ENCODE measurements at places on chromosomes 6 and 20.

- DNase-seq, result no peak
These were observed 49.3 kb upstream of the IER3 start for GRCh38 chr6:30793521-30794194.

DNA sequence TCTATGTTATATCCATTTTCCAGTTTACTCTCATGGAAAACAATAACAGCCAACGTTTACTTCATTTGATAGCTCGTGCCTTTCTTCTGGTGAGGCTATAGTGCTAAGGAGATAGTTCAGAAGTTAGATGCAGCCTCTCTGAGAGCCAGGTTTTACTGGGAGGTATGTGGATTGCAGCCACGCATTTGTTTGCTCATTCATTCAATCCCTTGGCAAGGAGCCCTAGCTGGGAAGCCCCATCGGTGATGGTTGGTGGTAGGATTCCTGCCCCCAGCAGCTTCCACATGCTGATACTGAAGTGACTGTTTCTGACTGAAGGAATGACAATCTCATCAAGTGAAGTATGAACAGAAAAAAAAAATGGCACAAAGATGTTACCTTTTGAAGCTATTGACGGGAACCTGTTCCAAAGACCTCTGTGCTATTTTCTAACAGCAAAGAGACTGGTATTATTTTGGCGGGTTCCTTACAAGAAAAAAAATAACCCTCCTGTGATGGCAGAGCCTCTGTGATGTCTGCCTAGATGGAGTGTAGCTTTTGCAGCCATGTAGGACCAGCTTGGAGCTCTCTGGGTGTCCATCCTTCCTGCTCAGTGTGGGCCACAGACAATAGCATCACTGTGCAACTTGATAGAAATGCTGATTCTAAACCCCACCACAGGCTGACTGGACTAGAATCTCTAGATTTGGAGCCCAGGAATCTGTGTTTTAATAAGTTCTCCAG, 30.6 kb downstream of the SNAP25 start:
- no peak for DNase-seq

GRCh38 chr20:42895020-42895419, 294.7 kb downstream of the PTPRT start:
- no peak for DNase-seq

- no peak for DNase-seq
These were observed at the start of gene PRICKLE4 for GRCh38 chr6:41780551-41781365. PRICKLE4 (plus strand) TSS chr6:41780782; CDS start chr6:41783474, 2,692 bp downstream.

DNA sequence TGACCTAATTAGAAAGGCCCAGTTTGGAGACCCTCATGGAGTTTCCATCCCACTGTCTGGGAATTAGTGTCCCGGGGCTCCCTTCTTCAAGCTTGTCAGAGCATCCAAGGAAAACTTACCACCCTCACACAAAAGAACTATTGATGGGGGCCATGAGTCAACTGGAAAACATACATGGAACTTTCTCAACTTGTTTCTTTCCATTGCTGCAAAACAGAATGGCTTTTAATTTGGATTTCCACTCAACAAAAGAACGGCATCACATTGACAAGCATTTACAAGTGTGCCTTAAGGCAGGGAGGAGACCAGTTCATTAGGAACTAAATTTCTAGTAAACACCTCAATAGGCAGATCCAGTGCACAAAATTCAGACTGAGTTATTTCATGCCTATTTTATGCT, 289.1 kb upstream of the PREP start:
- DNase-seq, result no peak

- peak; percentile 63 for DNase-seq
These were observed 1.0 kb upstream of the PCIF1 start for GRCh38 chr20:45933266-45934045.

- DNase-seq, result no peak
These were observed 256.7 kb upstream of the RAB32 start for GRCh38 chr6:146286961-146287360.

- DNase-seq, result no peak
These were observed 359.7 kb downstream of the ARHGAP18 start for GRCh38 chr6:129350278-129350677.

- no peak for DNase-seq
These were observed 203.8 kb upstream of the LRFN2 start for GRCh38 chr6:40791004-40791403.

GRCh38 chr20:57883761-57884160, 173.9 kb upstream of the PMEPA1 start:
- DNase-seq, result no peak

- no peak for DNase-seq
These were observed 270.4 kb upstream of the CITED2 start for GRCh38 chr6:139644821-139645220.

DNA sequence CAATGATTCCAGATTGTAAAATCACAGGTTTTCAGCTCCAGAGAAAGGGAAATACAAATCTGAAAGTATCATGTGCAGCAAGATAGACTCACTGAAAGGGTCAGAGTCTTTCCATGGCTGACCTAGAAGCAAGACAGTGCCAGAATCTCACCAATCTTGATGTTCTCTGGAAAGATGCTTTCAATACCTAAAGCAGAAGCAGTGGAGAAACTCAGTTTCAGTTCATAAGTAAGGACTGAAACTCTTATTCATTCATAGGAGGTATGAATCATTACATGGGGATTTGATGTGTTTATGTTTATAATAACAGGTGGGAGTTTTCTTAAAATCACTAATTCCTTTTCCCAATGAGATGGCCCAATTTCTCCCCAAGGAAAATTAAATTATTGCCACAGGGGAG, 42.5 kb downstream of the SLC2A12 start:
- DNase-seq, result no peak

- no peak for DNase-seq
These were observed 193.2 kb downstream of the TAF4 start for GRCh38 chr20:61872371-61872900.

GRCh38 chr6:35501784-35502183, 4.9 kb upstream of the TEAD3 start:
- DNase-seq, result no peak

- DNase-seq, result no peak
These were observed 49.4 kb upstream of the CARMIL1 start for GRCh38 chr6:25229671-25230321.

GRCh38 chr6:32551410-32551809, 21.3 kb upstream of the HLA-DRB5 start:
- DNase-seq, result no peak

DNA sequence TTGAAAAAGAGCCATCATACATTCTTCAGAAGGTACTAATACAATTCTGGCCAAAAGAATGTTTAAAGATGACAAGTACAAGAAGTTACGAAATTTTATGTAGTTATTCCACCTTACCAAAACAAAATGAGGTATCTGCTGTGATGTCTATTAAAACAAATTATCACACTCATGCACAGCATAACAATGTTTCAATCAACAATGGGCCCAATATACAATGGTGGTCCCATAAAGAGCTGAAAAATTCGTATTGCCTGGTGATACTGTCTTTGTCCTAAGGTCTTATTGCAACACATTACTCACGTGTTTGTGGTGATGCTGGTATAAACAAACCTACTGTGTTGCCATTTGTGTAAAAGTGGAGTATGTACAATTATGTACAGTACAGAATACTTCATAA, 3.6 kb upstream of the NUP153 start:
- no peak for DNase-seq

DNA sequence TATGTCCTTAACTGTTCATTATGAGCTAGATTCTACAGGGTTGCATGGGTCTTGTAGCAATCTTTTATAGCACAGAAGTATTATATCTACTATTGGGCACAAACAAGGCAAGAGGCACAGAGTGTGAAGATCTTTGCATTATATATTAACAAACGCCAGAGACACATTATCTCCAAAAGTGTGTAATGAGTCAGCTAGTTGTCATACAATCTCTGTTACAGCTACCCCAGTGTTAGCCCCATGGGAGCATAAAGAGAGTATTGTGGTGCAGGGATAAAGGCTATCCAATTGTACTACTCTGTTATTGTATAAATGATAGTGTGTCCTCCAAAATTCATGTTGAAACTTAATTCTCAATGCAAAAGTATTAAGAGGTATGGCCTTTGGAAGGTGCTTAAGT, 148.4 kb upstream of the RIMS1 start:
- DNase-seq, result no peak

DNA sequence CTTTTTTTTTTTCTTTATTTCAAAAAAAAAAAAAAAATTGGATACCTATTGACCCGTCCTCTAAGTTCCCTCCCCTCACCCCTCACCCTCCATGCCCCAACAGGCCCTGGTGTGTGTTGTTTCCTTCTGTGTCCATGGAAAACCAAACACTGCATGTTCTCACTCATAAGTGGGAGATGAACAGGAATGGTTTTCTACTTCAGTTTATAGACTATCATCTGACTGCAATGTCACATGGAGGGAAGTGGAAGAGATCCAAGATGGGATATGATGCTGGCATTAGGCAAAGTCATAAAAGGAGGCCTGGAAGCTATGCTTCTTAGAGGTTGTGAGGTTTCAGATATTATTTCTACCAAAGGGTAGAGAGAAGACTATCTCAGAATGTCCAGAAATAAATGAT, 237.5 kb downstream of the MAFB start:
- DNase-seq, result no peak

DNA sequence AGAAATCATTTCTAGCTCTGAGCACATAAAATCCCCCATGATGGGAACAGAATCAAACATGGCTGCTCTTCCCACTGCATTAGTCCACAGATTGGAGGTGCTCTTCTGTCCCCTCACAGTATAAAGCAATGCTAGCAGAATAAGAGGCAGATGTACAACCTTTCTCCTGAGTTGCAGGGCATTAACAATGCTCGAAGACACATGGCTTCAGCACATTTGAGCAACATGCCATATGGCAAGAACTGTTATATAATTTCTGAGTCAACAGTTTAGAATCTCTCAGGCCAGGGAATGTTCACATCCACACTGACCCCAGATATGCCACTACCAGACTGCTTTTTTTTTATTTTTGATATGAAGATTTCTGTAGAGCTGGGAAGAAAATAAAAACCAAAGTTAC, 119.6 kb downstream of the KIF13A start:
- no peak for DNase-seq

GRCh38 chr20:44264287-44264686, 17.2 kb downstream of the GDAP1L1 start:
- no peak for DNase-seq

- DNase-seq, result no peak
These were observed 37.5 kb upstream of the TMEM170B start for GRCh38 chr6:11500008-11500407.

- no peak for DNase-seq
These were observed 152.4 kb upstream of the PROKR2 start for GRCh38 chr20:5469111-5469510.

DNA sequence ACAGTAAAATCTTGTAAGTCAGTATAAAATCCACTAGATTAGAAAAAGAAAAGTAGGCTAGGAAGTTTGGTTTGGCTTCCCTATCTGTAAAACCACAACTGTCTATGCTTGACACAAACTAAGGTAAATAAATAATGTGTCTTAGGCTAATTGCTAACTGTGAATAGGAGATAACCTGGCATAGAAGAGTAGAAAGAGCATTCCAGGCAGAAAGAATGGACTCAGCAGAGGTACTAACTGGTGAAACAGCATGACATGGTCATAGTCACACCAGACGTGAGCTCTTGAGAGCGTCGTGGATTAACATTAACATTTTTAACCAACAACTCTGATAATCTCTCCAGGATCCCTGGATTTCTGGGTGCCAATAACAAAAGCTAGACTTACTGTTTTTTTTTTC, 8.7 kb upstream of the WTAP start:
- DNase-seq, result no peak
